ENCODE measurements at places on chromosomes 5 and 9.

GRCh38 chr5:155147222-155147621 lies 133.7 kb downstream of the KIF4B start:
- no peak for DNase-seq

DNA sequence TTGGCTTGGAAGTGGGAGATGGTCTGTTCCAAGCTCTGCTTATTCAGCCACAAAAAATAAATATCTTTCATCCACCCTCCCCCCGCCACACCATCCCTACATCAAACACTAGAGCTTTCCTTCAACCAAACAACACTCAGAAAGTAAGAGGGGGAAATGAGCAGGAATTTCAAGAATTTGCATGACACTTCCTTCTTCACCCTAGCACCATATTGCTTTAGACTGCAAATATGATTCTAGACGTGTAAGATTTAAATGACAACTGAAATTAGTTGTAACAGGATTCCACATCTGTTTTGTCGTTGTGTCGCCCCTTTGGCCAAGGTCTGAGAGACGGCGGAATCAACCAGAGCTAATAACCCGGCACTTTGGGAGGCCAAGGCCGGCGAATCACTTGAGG lies 88.5 kb downstream of the NDFIP1 start:
- no peak for DNase-seq

- DNase-seq, result no peak
These were observed 69.0 kb upstream of the XPA start for GRCh38 chr9:97766092-97766491.

DNA sequence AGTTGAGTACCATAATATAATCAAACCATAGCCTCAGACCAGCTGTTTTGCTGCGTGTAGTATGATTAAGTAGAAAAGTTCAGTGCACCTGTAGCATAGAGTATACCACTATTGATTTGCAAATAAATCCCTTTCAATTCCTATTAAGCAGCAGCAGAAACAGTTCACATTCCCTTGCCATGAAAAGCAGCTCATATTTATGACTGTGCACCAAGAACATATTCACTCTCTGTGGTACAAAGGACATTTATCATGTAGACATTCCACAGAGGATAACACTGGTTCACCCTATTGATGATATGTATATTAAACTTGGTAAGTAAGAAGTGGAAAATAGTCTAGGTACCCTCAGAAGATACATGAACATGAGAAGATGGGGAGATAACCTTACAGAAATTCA lies 1689.1 kb upstream of the CDH6 start:
- DNase-seq, result no peak

- DNase-seq, result no peak
These were observed 194.2 kb upstream of the HAPLN1 start for GRCh38 chr5:83914662-83915418.

- no peak for DNase-seq
These were observed 82.4 kb upstream of the IFNK start for GRCh38 chr9:27441741-27442070.

DNA sequence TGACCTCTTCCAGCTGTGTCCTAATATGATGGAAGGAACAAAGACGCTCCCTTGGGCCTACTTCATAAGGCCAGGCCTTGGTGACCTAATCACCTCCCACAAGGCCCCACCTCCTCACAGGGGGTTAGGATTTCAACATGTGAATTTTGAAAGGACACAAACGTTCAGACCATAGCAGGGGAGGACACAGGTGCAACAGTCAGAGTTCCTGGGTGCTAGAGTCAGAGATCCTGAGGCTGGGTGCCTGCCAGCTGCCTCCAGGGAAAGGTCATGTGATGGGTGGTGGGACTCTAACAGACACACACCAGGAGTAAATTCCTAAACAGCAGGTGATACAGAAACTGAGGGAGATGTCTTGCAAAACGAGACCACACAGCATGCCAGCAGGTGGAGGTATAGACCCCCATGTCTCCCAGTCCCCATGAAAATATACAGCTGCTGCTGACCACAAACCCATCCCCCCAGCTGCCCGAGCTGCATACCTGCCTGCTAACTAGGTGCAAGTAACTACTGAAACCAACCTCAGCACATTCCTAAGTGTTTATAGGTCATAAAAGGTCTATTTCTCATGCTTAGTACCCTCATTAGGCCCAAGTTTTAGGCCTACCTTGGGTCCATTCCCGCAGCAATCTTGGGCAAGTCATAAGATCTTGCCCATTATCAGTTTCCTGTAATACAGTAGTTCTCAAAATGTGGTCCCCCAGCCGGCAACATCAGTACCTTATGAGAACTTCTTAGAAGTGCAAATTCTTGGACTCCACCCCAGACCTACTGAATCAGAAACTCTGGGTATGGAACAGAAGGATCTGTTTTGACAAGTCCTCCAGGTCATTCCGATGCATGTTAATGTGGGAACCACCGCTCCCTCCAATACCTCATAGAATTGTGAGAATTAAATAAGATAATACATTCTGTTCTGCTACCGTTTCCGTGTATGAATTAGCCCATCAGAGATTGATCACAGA lies 245.3 kb downstream of the ENC1 start:
- DNase-seq, result no peak

GRCh38 chr9:115234094-115234493 lies 116.1 kb upstream of the TNC start:
- no peak for DNase-seq

DNA sequence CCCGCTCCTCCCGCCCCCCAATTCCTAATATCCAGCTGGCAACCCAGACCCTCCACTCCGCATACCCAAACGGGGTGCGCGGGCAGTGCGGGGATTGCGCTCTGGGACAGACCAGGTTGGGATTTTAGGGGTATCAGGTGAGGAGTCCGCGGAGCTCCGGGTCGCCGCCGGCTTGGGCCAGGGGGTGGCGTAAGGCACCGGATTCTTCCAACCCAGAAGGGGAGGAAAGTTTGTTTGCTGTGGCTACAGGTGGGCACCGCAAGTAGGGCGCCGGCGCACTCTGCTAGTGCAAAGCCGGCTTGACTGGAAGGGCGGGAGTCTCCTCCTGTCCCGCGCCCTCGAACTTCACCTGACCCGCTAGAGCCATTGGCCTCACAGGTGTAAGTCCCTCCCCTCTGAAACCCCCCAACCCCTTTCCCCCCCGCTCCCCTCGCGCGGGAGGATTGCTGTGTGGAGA lies 709 bp downstream of the IQGAP2 start:
- DNase-seq, result peak; percentile 23

GRCh38 chr5:157835041-157835440 lies 23.9 kb downstream of the CLINT1 start:
- no peak for DNase-seq

- no peak for DNase-seq
These were observed 331.8 kb downstream of the NDUFS4 start for GRCh38 chr5:53892224-53892623.

- DNase-seq, result no peak
These were observed 82.7 kb downstream of the C9orf152 start for GRCh38 chr9:110125207-110125751.

DNA sequence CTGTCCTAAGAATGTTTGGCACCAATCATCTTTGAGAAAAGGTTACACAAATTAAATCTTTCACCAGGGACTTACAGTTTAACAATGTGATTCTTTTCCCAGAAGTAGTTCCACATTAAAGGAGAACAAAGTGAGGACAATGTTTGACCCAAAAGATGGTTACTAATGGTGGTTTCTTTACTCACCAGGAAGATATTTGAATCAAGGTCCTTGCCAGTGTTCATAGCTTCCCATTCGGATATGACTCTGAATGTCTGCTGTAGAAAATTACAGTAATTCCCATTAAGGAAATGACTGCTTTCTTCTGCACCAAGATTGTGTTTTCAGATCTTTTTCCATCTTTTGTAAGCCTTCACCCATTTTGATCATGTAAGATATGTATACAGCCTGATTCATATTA lies 114.6 kb upstream of the ADAMTSL1 start:
- DNase-seq, result no peak

DNA sequence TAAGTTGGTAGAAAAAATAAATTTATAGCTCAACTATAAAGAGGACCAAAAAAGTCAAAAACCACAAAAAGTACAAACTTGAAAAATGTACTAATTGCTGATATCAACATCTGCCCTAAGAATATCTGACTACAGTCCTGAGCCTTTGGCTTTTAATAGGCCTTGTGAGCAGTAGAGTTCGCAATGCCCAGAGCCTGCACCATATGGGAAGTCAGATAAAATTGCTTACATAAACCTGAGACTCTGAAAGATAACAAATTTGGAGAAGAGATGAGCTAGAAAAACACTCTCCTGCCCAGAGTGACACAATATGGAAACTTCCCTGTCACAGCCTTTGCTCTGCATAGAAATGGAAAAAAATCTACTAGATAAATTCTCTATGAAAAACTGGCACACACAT lies 368.0 kb upstream of the GRIN3A start:
- no peak for DNase-seq

- peak; percentile 7 for DNase-seq
These were observed 79.8 kb downstream of the RICTOR start for GRCh38 chr5:38994324-38994927.
